ENCODE measurements at places on chromosomes 6 and 20. TPM values are rescaled to one million over a fixed set of nuclear protein-coding genes. Genes with fewer than 3 reads are reported as not detected.

Gene SLX4IP
- 9.7 TPM for total RNA-seq

GRCh38 chr6:85516168-85516567 is 66.3 kb downstream of the NT5E start:
- DNase-seq, result no peak

Gene SIRT5
- total RNA-seq, result 15.9 TPM

Gene SYTL3
- total RNA-seq, result 2.8 TPM

DNA sequence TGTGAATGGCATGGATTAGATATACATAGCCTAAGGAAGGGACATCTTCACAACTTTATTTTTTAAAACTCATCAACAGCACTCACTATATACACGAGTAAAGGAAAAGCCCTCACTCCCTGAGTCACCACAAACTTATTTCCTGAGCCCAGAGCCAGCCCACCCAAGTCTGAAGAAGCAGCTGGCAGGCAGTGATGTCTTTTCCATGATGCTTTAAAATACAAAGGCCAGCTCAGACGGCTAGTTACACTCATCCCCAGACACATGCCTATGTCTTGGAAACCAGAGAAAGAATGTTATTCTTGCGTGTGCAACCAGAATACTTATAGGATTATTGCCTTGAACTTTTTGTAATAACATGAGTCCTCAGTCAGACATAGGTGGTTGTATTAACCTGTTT is 114.4 kb downstream of the ADGRG6 start:
- DNase-seq, result no peak

Gene SLC32A1
- total RNA-seq, result not detected

Gene CDH4
- not detected for total RNA-seq

Gene ZNF337
- 7.2 TPM for total RNA-seq

- DNase-seq, result peak; percentile 73
Observed at GRCh38 chr6:16130437-16130891, 1.6 kb downstream of the MYLIP start.

Gene SULF2
- 102 TPM for total RNA-seq

- DNase-seq, result no peak
Observed at GRCh38 chr20:47133809-47134456, 222.6 kb downstream of the ZMYND8 start.

Gene BPIFA1
- total RNA-seq, result not detected

Gene PPP1R14C
- total RNA-seq, result 25.2 TPM

DNA sequence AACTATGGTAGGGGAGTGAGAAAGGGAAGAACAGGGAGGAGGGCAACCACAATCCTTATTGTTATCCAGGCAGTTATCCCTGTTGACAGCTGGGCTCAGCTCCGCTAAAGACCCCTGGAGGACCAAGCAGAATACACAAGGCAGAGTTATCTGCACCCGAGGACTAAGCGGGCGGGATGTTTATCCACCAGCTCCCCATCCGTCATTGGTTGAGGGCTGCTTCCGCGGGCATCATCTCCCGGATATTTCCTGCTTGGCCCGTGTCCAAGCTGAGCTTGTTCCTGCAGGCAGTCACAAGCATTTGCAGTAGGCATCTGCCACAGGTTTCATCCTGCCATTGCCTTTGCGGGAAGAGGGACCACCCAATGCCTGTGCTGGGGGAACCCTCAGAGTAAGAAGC is 102.1 kb downstream of the DLGAP4 start:
- peak; percentile 36 for DNase-seq

Gene PRICKLE4
- total RNA-seq, result 6.1 TPM

GRCh38 chr6:127090051-127090450 is 28.4 kb upstream of the RSPO3 start:
- no peak for DNase-seq

GRCh38 chr6:39309942-39310531 is 4.2 kb downstream of the KCNK17 start:
- peak; percentile 85 for DNase-seq

GRCh38 chr20:41110930-41111577 is 26.3 kb upstream of the PLCG1 start:
- DNase-seq, result no peak

DNA sequence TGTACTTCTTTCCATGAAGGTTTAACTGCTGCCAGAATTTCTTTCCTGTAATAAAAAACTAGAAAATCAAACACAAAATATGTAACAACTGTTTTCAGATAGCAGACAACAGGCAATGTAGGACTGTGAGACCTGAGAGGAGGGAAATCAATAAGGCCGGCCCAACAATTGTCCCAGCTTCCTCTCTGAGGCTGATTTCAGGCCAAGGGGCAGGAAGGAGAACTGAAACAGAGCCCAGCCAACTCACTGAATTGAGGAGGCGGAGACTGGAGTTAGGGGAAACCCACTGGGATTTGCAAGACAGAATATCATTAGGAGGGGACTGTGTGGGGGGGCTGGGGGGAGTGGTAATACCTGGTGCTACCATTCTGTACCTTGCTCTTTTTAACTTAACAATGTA is 42.2 kb downstream of the FLRT3 start:
- no peak for DNase-seq

DNA sequence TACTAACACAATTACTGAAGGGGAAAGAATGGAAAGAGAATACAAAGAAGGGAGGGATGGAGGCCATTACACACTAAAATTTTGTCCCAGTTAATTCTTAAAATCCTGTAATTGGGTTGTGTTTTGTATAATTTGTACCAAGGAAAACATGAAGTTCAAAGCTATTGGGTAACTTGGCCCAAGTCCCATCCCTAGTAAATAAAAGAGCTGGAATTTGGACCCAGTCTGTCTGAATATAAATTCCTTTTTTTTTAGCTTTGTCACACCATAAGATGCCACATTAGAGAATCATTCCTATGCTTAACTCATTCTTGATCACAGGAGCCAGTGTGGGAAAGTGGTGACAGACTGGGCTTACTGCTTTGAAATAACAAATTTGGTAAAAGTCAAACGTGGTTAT is 66.8 kb upstream of the CBLN4 start:
- DNase-seq, result no peak

Gene SEL1L2
- total RNA-seq, result not detected

Gene PDSS2
- total RNA-seq, result 16.2 TPM

Gene FGD2
- 18.3 TPM for total RNA-seq

GRCh38 chr6:122651604-122652003 is 41.4 kb downstream of the PKIB start:
- no peak for DNase-seq

DNA sequence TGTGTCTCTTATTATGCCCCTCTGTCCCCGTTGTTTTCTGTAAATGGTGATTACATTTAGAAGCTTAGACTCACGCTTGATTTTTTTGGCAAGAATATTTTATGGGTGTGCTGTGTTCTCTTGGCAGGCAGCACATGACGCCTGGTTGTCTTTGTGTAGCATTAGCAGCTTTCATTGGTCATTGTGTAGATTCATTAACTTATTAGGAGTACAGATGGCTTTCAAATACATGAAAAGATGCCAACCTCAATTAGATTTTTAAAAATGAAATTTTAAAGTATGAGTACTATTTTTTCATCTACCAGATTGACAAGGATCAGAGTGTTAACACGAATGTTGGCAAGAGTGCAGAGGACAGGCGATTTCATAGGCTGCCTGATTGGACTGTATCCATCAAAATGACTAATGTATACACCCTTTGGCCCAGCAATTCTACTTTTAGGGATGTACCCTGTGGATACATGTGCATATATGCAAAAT is 15.2 kb downstream of the COX4I2 start:
- DNase-seq, result no peak

DNA sequence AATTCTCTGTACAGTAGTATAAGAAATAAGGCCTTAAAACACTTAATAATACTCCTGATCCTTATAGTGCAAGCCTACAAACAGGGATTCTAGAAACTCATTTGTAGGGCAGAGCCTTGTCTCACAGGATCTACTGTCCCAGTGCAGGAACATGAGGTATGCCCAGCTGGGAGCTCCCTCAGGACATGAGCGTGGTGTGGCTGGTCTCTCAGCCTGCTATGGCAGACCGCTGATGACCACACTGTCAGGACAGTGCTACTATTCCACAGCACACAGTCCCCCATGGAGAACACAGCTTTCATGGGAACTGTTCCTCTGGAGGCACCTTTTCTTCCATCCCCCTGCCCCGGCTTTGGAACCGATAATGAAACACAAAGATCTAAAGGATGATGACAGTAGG is 53.0 kb downstream of the SERAC1 start:
- no peak for DNase-seq

Gene EYA2
- 22.3 TPM for total RNA-seq

DNA sequence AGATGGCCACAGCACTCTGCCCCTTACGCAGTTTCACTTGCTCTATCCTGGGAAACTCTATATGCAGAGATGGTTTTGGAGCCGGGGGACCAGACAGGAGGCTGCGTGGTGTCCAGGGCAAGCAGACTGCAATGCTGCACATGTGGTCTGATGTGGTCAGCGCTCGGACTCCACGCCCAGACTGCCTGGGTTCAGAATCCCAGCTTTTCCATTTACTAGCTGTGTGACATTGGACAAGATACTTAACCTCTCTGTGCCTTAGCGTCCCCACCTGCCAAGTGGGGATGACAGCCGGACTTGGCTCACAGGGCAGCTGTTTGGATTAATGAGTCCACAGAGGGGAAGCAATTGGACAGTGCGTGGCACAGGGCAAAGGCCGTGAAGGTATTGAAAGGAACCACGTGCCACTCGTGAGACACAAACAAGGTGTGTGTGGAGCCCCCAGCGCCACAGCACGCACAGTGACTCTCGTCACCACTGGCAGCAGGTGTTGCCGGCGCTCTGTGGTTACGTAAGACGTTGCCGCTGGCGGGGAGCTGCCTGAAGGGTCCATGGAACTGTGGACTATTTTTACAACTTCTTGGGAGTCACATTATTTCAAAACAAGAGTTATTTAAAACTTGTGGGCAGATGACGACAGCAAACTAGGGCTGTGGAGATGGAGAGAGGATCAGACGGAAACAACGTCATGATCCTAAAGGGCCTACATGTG is 201.4 kb downstream of the PREX1 start:
- DNase-seq, result no peak

Gene LY6G6F
- total RNA-seq, result not detected

DNA sequence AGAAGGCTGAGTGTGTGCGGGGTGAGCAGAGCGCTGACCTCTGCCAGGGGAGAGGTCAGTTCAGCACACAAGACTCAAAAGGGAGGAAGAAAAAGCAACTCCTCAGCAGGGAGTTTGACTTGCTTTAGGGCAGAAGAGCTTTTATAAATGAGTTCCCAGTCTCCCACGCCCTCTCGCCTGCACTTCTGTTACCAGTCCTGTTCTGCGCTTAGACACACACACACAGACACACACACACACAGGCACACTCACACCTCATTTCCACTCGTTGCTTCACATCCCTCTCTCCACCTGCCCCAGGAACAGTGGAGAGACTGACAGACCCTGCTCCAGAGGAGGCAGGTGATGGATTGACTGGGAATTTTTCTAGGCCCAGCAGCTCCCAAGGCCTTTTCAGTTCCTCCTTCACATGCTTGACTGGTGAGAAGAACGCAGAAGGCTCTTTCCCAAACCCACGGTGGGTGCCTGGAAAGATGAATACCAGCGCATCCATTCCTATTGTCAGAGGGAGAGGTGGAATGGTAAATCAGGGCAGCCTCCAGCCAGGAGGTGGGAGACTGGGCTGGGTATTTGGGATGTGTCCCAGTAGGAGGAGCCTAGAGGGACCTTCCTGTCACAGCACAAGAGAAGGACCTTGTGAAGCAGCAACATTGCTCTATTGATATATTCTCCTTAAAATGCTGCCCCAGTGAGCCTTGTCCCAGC is 43.7 kb downstream of the JAG1 start:
- DNase-seq, result no peak

DNA sequence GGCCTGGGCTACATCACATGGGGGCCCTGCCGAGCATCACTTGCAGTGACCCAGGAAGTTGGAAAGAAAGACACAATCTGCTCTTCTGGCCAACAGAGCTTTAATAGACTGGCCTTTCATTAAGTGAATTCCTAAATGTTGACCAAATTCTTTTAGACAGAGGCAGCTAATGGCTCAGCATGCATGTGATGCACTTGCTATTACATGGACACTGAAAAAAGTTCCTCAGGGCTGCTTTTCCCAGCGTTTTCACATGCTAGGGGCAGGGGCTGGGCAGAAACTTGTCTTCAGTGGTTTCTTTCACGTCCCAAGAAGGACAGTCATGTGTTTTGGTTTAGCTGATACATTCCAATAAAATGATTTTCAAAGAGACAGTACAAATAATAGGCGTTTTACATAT is 651.0 kb upstream of the SLC35B3 start:
- no peak for DNase-seq

DNA sequence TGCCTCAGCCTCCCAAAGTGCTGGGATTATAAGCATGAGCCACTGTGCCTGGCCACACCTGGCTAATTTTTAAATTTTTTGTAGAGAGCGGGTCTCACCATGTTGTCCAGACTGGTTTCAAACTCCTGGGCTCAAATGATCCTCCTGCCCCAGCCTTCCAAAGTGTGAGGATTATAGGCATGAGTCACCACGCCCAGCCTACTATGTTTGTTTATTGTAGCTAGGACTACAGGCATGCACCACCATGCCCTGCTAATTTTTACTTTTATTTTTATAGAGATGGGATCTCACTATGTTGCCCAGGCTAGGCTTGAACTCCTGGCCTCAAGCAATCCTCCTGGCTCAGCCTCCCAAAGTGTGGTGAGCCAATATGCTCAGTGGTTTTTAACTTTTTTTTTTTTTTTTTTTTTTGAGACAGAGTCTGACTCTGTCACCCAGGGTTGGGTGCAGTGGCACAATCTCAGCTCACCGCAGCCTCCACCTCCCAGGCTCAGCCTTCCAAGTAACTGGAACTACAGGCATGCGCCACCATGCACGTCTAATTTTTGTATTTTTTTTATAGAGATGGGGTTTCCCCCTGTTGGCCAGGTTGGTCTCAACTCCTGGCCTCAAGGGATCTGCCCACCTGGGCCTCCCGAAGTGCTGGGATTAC is 12.0 kb upstream of the DDX43 start:
- no peak for DNase-seq

GRCh38 chr6:148491638-148492251 is 149.1 kb downstream of the SASH1 start:
- no peak for DNase-seq

GRCh38 chr20:10060226-10060625 is 25.4 kb downstream of the ANKEF1 start:
- DNase-seq, result no peak

Gene EEF1A2
- 15.0 TPM for total RNA-seq

DNA sequence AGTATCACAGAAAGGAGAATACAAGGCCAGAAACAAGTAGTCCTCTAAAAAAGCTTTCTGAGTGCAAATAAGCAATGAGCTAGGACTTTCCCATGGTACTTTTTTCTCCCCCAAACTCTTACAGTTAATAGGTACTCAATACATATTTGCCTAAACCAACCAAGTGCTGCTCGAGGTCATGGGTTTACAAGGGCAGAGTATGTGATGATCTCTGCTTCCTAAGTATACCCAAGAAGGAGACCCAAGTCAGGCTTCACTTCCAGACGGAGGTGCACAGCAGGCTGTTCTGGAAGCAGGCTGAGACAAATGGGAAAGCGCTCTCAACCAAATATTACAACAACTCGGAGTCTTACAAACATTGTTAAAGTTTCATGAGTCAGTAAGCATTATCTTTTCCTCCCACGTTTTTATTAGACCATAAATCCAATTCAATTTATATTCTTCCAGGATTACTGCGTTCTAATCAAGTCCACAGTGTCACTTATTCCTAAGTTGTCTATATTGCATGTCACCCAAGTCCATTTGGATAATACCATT is 8.1 kb downstream of the FYN start:
- no peak for DNase-seq

- peak; percentile 62 for DNase-seq
Observed at GRCh38 chr6:26044140-26045064, 42.8 kb upstream of the HFE start.

Gene SLC44A4
- total RNA-seq, result 332 TPM

Data from mucosa of descending colon (tissue), 3 donors.